NCI-H1417 (cell line): ENCODE measurements at places on chromosomes 16 and 17.

- DNase-seq, result no peak
These were observed 519 bp upstream of the NTN1 start for GRCh38 chr17:9020824-9021157.

- DNase-seq, result no peak
These were observed 10.3 kb upstream of the RARA start for GRCh38 chr17:40298726-40299125.

GRCh38 chr17:42403150-42403549 lies 14.9 kb upstream of the STAT3 start:
- no peak for DNase-seq

DNA sequence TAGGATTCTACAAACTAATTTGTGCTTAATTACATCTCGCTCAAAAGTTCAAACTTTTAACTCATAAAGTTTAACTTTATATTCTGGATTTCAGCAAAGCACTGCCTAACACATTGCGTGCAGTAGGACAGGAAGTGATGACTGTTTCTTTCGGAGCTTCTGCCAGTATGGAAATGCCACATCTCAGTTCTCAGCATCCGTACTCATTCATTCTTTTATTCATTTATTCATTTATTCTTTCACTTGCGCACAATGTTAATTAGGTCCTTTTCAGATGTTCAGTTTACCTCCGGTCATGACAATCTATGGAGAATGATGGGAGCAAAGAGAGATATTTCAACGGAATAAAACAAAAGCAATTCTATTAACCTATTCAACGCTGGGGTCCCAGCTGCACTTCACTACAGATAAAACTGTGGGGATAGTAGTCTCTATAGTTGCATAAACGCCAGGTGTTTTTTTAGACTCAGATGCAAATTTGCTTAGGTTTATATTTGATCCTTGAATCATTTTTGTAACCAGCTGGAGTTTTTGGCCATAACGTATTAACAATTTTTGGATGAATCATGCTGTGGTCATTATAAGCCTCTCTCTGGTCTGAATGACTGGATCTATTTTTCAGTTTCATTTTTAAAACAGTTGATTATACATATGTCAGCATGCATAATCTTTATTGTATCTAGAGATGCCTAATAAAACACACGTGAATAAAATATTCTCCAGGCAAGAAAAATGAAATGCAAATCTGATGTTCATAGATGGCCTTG lies 143.9 kb downstream of the KCNJ2 start:
- no peak for DNase-seq

GRCh38 chr17:879546-880442 lies 97.6 kb downstream of the MRM3 start:
- no peak for DNase-seq

DNA sequence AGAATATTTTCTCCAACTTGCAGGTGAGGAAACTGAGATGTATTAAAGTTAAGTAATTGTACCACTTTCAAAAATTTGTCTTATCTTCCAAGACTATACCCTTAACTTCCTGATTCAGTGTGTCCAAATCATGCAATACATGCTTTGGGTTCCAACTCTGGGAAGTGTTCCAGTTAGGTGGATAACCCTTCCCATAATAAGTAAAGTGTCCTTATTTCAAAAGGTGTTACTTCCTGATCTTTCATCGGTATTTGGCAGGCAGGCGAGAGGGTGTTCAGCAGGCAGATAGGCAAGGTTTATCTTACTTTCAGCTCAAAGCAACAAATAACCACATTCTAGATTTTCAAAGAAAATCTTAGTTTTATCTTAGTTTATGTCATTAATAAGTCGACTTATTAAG lies 46.3 kb upstream of the ARHGAP44 start:
- DNase-seq, result no peak

DNA sequence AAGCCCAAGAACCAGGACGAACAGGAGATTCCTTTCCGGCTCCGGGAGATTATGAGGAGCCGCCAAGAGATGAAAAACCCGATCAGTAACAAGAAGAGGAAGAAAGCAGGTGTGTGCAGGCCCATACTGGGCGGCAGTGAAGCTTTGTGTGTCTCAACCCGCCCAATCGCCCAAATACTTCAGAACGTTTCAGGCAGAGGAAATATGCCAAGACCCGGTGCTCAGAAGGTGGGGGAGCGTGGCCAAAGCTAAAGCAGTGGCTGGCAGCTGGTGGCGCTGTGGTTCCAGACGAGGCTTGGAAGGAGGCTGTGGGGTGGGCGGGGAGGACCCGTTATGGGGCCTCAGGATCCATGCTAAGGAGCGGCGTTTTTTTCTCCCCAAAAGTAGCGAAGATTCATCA lies 1.2 kb downstream of the CCDC137 start:
- DNase-seq, result no peak

DNA sequence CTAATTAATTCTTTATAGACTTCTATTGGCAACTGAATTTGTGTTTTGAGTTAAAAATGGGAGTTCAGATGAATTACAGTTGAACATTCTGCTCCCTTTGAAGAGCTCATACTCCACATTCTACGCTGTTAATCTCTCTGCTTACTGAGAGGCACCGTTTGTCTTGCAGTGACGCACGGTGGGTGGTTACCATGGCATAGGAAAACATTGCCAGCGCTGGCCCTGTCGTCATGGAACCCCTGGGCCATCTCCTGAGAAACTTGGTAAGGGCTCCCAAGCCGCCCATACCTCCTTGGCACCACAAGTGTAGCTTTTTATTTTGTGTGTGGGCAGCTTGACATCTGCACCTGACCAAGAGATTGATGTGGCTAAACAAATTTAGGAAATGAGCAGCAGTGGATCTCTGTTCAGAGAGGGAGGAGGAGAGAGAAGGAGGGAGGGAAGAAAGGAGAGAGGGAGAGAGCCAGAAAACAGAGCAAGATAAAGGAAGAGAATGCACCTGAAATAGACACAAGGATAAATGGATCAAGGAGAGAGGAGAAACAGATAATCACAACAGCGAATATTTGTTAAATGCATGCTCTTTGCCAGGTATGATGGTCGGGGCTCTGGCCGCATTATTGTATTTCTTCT lies 398.5 kb downstream of the HAPSTR1 start:
- DNase-seq, result no peak

DNA sequence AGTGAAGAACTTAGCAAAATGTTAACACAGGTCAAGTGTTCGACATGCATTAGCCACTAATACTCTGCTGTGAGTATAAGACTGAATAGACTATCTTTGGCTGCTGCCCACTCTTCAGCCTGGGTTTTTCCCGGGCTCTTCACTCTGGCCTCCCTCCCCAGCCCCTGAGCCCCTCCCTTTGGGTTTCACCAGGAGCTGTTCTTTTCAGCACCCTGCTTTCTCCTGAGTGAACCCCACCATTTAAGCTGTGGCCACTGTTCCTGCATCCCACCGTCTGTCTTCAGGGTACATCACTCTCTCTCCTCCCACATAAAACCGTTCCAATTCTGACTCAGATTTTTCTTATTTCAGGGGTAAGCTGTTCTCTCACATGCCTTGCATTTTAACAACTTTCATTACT lies 92.0 kb upstream of the ASIC2 start:
- DNase-seq, result no peak

- no peak for DNase-seq
These were observed 25.2 kb downstream of the CD300A start for GRCh38 chr17:74491626-74492025.

- DNase-seq, result peak; percentile 54
These were observed 2.5 kb downstream of the CAPNS2 start for GRCh38 chr16:55569025-55569424.

DNA sequence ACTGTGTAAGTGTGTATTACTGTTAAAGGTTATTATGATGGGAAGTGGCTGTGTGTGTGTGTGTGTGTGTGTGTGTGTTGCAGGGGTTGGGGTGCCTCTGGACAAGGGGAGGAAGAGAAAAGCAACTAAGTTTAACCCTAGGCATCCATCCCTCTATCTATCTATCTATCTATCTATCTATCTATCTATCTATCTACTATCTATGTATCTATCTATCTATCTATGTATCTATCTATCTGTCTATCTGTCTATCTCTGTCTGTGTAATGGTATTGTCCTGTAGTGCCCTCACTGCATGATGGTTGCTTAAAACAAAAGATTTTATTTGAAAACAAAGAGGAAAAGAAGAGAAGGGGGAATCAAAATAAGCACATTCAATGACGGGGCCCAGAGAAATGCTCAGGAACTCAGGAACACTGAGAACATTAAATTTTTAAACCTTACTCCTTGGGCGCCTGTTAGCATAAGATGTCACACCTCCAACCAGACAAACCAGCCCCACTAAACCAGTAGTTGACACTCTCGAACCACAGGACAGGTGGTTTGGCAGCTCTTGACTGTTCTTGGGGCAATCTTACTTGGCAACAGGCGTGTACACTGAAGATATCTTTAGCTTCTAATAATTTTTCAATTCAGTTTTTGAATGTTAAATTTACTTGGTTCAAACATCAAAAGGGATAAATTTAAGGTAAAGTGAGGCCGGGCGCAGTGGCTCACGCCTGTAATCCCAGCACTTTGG lies 5.1 kb upstream of the RPL26 start:
- DNase-seq, result no peak

DNA sequence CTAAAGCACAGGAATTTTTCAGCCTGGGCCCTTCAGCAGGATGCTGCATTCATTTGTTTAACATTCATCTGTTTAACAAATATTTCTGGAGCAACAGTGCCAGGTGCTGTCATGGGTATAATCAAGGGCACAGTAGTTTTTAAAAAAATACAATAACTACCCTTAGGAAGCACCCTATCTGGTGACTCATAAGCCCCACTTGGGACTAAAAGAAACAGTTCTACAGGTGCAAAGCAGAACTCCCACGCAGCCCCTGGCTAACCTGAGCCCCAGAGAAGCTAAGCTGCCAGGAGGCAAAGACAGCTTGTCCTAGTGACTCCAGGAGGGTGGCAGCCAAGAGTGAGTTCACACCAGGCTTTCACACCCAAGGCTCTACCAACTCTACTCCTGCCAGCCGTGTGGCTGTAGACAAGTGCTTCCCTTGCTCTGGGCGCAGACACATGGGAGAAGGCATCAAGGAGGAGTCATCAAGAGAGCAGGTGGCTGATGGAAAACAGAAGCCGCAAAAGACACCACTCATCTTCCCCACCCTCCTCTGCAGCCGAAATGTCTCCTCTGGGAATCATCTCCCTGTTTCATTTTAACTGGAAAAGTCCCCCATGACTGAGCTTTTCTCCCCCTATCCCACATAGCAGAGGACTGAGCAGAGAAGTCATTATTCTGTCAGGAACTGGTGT lies 14.4 kb downstream of the CUEDC1 start:
- DNase-seq, result peak; percentile 72

GRCh38 chr17:47066095-47066494 lies 87.0 kb upstream of the RPRML start:
- DNase-seq, result no peak

- peak; percentile 5 for DNase-seq
These were observed 19.1 kb downstream of the CDIP1 start for GRCh38 chr16:4519274-4520058.

DNA sequence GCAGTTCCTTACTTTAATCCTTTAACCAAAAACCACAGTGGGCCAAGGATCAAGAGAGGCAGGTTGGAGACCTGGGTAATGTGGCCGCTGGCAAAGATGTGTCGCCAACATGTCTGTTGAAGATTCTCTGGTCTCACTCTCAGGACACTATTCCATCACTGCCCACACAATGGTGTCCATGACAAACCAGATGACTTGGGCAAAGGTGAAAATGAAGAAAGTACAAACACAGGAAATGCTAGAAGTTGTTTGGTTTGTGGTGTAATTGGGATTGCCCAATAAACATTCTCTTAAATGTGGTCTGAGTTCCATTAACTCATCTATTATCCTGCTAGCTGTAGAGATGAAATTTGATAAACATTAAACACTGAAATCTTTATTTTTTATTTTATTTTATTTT lies 43.3 kb downstream of the SALL1 start:
- no peak for DNase-seq

DNA sequence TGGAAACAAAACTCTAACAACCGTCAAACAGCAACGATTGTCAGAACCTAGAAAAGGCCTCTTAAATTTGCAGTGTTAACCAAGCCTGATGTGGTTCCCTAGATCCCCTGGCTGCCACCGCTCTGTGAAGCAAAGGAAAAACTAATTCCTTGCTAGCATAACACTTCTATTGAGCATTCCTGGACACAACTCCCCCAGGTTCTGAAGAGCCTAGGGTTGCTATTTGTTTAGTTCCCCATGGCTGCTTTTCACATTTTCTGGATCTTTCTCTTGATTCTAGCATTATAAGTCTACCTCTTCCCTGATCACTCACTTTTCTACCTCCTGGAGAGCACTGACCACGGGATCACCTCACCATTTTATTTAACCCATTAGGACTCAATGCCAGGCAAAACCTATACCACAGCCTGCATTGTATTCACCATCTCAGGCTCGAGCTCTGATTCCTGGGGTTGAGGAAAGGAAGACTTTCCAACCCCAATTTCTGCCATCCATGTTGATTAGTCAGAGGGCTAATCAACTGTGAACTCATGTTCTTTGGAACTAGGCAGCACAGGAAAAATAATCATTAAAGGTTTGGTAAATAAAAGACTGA lies 692 bp upstream of the KCNJ16 start:
- no peak for DNase-seq

DNA sequence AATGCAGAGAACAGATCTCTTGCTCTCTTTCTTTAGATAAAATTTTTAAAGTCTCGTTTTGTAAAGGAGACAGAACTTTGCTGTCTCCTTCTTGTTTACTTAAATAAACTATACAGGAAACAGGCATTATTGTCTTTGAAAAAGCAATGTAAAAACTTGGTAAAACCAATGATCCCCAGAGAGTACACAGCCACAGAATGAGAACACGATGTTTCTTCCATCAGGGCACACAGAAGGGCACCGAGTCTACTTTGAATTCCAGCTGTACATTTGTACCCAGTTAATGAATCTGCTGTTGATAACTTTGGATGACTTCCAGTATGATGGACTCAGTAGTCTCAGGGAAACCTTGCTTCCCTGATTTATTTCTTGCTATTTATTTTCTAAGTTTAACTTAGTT lies 8.1 kb upstream of the TMEM100 start:
- DNase-seq, result no peak

DNA sequence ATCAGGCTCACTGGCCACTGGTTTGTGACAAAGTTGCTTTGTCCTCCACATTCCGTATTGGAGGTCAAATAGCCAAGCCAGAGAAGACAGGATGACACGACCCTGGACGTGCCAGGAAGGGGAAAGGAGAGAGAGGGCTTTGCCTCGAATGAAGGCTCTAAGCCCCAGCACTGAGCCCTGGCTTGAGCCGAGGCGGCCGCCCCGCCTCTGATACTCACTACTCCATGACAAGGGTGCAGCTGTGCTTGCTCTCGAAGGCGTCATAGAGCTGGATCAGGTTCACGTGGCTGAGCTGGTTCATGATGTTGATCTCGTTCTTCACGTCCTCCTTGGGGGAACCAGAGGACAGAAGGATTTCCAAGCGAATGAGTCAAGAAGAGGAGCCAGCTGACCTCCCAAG lies 19.3 kb downstream of the MYLK3 start:
- DNase-seq, result no peak

- no peak for DNase-seq
These were observed 54.7 kb upstream of the CDH11 start for GRCh38 chr16:65176603-65177002.
